GM12878 (cell line): ENCODE measurements at places on chromosomes 1 and 21.
A peak's percentile ranks its signal among the peaks of the same experiment; 100 is the strongest.

GRCh38 chr1:219323426-219323825, 149.7 kb downstream of the LYPLAL1 start:
- DNase-seq = no peak

- DNase-seq = no peak
These were observed 5.7 kb downstream of the SLC9A1 start for GRCh38 chr1:27149084-27149761.

- no peak for DNase-seq
These were observed 5.9 kb upstream of the LUZP1 start for GRCh38 chr1:23174426-23175110.

DNA sequence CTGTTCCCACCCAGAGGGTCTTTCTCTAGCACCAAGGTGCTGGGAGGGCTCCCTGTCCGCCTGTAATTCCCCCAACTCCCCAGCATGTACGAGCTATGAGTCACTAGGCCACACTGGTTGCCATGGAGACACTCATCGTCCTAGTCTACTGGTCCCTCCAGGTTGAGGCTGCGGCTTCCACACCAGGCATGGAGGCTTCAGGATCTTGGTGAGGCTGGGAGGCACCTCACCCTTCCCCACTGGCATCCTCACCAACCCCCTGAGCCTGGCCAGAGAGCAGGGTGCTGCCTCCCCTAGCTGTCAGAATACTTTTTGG, 75.6 kb upstream of the KAZN start:
- DNase-seq = no peak

GRCh38 chr1:187933562-187934419, 1105.0 kb downstream of the PLA2G4A start:
- no peak for DNase-seq

DNA sequence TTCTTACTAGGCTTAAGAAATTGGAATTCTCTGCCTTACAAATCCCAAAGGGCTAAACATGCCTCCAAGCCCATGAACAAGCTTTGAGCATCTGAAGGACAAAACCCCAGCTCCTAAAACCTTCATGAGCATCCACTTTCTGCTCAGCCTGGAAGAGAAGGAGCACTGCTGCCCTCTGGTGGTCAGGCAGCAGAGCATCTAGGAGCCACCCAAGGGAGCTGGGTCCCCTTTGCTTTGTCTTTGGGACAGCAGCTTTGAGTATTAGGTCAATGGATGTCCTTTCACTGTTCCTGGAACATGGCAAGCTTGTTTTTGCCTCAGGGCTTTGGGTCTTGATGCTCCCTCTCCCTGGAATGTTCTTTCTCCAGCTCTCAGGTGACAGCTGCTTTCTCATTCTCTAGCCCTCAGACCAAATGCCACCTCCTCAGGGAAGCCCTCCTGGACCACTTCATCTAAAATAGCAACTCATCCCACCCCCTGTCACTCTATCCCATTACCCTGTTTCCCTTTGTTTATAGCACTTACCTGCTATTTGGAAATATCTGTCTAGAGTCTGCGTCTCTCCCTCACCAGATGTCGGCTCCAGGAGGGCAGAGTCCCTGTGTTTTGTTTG, 25.7 kb downstream of the RAB7B start:
- DNase-seq = peak; percentile 23

DNA sequence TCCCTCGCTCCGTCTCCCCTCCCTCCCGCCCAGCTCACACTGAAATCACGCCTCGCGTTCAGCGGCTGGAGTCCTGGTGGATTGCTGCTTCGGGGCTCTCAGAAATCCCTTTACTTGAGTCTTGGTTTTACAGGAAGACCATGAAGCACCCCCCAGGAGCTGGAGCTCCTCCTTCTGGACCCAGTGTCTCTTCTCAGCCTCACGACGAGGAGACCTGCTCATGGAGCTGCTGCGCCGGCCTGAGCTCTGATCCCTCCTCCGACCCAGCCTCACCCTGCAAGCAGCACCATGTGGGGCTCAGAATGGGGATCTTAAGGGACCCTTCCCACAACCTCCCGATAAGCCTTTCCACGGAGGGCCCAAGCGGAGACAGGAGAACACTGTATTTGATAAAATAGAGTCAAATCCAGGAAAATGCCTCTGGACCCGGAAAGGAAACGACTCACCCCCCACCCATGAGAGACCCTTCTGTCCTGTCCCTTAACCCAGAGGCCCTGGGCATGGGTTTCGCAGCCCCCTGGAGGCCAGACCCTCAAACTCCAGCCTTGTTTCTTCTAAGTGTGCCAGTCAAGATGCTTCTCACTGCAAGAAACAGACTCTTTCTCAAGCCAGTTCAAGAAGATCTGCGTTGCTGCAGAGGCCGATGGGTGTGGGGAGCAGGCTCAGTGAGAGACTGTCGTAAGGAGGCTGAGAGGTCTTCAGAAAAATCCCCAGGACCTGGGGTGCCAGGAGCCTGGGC, 26.1 kb downstream of the PDE9A start:
- DNase-seq = no peak

DNA sequence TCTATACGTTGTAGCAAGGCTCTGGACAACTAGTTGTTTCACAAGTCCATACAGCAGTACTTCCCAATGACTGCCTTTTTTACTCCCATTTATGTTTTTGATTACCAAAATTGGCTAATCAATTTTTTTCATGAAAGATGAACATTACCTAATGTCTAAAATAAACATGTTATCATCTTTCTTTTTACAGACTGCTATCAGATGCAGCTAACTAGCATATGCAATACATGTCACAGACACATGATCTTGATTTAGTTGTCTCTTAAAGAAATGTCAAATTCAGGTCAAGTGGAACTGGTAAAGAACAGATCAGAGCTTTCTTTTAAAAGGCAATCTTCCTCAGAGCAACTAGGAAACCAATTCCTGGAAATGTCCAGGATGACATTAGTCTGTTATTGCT, 630 bp upstream of the DBT start:
- no peak for DNase-seq

DNA sequence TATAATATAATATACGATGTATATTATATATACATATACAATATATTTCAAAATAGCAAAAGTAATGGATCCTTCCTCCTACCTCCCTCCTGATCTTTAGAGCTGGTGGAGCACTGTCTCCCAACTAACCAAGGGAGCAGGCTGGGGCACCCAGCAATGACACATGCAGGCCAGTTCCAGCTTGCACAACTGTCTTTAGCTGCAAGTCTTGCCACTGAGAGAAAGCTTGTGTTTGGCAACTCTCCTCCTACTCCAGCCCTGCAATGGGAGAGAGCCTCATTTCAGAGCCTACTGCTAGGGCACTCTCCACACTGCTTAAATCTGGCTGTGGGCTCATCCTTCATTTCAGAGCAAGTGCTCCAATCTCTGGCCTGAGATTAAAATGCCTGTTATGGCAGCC, 469.8 kb upstream of the OLFM3 start:
- DNase-seq = no peak

DNA sequence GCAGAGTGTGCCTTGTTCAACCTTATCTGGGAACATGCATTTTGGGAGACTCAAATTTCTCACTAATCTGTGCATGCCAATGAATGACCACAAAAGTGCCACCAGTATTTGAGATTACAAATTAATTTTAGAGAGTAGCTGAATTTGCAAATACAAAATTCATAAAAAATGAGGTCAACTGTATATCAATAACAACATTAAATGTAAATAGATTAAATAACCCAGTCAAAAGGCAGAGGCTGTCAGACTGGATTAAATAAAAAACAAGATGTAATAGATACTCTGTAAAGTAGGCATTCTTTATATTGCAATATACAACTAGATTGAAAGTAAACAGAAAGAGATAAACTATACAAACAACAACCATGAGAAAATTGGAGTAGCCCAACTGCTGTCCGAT, 5.5 kb upstream of the KRTAP10-3 start:
- no peak for DNase-seq

DNA sequence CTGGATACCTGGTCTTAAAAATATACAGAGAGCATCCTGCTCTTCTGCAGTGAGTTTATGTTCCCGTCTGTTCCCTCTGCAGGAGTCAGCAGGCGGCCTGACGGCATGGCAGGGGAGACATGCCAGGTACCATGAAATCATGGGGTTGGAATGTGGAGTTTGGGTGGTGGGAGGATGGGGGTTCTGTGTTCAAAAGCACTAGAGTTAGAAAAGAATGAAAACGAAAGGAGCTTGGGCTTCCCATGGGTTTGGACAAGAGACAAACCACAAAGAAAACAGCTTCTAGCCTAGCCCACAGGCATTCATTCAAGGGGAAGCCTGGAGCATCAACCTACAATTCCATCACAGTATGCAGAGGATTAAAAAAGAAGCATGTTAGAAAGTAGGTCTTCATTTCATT, 59.9 kb downstream of the WARS2 start:
- DNase-seq = no peak

- no peak for DNase-seq
These were observed 77.5 kb downstream of the SPSB1 start for GRCh38 chr1:9369964-9370788.

DNA sequence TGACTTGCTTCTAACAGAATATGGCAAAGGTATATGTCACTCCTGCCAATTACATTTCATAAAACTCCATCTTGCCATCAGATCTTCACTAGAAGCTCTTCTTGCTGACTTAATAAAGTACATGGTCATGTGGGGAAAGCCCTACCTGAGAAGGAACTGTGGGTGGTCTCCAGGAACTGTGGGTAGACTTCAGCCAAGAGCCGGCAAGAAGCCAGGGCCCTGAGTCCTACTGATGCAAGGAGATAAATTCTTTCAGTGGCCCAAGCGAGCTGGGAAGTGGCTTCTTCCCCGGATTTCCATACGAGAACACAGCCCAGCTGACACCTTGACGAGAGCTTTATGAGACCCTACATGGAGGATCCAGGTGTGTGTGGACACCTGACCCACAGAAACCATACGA, 228.7 kb downstream of the SMYD3 start:
- DNase-seq = no peak

DNA sequence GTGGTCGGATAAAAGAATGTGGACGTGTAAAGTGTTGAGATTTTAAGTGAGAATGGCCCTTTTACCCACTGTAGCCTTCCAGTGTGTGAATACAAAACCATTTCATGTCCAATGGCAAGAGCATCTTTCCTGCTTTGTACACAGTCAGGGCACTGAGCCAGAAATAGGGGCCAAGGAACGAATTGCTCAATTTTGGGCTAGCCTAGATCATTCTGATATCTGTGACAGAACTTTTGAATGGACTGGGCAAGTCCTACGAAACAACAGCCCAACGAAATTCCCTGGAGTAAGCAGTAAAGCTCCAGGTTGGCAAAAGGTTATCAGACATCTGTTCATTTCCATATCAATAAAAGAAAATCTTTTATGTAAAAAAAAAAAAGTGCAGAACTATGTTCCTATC, 5.5 kb downstream of the KIF26B start:
- DNase-seq = no peak

DNA sequence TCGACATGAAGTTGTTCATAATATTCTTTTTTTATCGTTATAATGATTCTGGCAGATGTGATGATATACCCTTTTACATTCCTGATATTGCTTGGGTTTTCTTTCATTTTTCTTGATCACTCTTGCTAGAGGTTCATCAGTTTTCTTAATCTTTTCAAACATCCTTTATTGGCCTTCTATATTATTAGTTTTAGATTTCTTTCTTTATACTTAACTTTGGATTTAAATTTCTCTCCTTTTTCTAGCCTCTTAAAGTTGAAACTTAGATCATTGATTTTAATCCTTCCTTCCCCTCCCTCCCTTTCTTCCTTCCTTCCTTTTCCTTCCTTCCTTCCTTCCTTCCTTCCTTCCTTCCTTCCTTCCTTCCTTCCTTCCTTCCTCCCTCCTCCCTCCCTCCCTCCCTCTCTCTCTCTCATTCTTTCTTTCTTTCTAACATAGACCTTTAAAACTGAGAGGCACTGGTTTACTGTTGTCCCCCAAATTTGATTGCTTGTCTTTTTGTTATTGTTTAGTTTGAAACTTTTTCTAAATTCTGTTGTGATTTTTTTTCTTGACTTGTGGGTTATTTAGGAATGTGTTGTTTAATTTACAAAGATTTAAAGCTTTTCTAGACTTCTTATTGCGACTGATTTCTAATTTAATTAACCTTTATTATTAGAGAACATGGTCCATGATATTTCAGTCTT, 31.6 kb downstream of the HOOK1 start:
- no peak for DNase-seq

GRCh38 chr1:215710036-215710898, 143.2 kb downstream of the KCTD3 start:
- DNase-seq = no peak

GRCh38 chr1:90296327-90296726, 301.4 kb downstream of the ZNF326 start:
- DNase-seq = no peak

GRCh38 chr1:91715416-91716000, 170.4 kb downstream of the TGFBR3 start:
- no peak for DNase-seq

DNA sequence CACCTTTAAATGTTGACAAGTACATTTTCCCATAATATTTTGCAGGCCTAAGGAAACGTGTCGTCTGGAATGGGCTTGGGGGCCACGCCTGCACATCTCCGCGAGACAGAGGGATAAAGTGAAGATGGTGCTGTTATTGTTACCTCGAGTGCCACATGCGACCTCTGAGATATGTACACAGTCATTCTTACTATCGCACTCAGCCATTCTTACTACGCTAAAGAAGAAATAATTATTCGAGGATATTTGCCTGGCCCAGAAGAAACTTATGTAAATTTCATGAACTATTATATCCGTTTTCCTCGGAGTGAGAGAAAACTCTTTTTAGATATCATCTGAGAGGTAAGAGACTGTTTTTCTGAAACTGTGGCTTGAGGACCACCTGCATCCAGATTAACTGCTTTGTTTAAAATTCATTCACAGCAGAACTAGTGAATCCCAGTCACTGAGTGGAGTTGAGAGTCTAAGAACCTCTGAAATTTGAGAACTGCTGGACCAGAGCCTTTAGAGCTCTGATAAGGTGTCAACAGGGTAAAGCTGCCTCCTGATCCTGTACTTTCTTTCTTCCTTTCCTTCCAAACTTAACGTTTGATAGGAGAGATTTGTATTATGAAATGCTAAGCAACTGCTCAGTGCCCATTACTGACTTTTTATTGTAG, 811 bp downstream of the EXO1 start:
- DNase-seq = no peak

DNA sequence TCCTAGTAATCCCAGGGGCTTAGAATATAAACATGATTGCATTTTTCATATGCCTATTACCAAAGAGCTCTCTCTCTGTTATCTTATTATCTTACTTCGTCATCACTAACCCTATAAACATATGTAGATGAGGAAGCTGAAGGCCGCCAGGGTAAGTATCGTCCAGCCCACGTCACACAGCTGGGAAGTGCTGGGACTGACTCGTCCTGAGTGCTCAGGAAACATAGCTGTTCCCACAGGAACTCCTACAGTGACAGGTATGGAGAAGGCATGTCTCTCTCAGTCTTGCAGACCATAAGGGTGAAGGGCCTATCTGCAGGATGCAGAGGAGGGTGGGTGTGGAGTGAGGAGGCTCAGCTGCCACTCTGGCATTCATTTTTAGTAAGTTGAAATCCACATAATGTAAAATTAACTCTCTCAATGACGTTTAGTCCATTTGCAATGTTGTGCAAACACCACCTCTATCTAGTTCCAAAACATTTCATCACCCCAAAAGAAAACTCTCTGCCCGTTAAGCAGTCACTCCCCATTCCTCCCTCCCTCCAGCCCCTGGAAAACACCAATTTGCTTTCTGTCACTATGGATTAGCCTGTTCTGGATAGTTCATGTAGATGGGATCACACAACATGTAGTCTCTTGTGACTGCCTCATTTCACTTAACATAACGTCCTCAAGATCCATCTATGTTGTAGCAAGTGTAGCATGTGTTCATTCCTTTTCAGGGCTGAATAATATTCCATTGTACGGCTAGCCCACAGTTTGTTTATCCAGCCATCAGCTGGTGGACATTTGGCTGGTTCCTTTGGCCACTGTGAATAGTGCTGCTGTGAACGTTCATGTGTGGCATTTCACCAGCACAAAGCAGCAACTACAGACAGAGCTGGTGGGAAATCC, 68.3 kb downstream of the TCP10L start:
- DNase-seq = no peak
